ENCODE measurements at places on chromosomes 2 and 18. TPM values are rescaled to one million over a fixed set of nuclear protein-coding genes. Genes with fewer than 3 reads are reported as not detected.

GRCh38 chr2:209523867-209524266 is 100.0 kb downstream of the MAP2 start:
- no peak for DNase-seq

DNA sequence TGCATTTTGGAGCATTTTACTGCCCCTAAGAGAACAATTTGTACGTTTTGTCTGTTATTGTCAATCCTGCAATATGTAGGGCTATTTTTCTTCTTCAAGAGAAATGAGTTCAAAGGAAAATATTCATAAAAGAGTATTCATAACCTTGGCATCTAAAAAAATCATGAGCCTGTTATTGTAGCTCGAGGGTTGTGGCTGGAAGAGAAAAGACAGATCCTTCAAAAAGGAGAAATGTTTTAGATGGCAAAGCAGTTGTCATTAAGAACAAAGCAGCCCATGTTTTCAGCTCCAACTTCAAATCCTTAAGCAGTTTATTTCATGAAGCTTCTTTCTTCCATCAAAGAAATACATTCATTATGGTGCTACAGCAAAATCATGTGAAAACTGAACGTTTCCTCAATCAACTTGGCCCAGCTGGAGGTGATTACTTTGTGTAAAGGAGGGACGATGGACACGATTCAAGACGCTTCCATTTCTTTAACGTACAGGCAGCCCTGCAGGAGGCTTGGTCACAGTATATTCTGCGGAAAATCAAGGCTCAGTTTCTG is 31.4 kb downstream of the QPCT start:
- DNase-seq, result no peak

GRCh38 chr2:236176417-236176816 is 8.2 kb upstream of the GBX2 start:
- DNase-seq, result no peak

DNA sequence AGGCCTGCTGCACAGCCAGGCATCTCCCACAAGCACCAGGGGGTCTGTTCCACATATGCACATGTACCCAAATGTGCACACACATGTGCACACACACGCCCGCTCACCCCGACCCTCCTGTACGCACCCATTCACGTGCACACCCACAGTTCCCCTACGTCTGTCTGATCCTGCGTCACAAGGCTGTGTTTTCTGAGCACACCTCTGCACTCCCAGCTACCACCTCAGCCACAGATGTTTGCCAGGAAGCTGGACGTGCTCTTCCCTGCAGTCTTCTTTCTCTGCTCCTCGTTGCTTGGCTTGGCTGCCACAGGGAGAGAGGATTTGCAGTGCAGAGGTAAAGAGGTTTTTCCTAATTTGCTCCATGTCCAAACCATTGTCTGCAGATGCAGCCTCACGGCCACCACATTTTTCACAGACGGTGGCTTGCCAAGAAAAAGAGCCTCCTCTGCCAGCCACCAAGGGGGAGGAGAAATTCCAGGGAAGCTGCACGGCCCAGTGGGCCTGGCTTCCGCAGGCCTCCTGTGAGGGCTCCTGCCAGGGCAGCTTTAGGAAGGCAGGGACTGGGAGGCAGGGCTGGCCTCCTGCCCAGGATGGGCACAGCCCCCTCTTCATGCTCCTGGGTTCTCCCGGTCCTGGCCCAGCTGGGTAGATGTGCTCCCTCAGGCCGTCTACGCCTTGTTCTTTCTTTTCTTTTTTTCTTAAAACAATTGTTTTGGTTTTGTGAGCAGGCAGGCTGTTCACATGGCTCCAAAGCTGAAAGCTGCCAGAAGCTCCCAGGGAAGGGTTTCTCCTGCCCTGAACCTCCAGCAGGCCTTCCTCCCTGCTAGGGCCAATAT is 29.3 kb upstream of the HS6ST1 start:
- no peak for DNase-seq

GRCh38 chr2:233044974-233045605 is 12.6 kb downstream of the NEU2 start:
- no peak for DNase-seq

DNA sequence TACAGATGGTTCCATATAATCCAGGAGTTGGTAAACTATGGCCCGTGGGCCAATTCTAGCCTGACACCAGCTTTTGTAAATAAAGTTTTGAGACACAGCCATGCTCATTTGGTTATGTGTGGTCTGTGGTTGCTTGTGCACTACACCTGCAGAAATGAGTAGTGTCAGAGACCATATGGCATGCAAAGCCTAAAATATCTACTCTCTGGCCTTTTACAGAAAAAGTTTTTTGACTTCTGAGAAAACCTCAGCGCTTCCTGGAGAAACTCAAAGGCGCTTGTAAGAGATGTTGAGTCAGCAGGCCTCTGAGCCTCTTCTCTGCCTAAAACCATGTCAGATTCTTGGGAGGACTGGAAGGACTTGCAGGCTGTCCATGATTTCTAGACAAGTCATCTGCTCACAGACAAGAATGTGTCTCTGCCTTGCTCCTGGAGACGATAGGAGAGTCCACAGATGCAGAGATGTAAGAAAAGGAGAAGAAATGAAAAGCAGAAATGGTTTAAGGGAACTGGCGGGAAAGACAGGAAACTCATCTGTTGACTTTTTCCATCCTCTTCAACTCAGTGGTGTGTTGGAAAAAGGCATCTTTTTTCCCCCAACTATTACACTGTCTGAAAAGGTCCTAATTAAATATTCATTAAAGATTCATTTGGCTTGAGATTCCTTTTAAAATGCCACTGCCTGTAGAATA is 5.2 kb downstream of the TTC39C start:
- no peak for DNase-seq

DNA sequence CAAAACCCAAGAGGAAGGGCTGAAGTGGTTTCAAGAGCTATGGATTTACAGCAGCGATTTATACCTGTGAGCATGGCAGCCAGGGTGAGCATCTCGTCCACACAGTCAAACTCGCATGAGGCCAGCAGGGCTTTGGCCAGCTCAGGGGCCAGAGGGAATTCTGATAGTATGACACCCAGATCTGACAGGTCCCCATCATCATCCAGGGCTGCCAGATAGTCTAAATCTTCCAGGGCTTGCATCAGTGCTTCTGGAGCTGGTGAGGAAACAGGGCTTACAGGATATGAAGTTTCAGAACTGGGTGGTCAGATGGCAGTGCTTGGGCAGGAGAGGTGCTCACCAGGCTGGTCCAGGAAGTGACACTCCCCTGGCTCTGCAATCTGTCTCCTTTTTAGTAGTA is 3.5 kb downstream of the DQX1 start:
- DNase-seq, result no peak

GRCh38 chr2:120415728-120416509 is 70.0 kb downstream of the INHBB start:
- no peak for DNase-seq

- DNase-seq, result no peak
These were observed 48.1 kb upstream of the SLC35G4 start for GRCh38 chr18:11561293-11561692.

DNA sequence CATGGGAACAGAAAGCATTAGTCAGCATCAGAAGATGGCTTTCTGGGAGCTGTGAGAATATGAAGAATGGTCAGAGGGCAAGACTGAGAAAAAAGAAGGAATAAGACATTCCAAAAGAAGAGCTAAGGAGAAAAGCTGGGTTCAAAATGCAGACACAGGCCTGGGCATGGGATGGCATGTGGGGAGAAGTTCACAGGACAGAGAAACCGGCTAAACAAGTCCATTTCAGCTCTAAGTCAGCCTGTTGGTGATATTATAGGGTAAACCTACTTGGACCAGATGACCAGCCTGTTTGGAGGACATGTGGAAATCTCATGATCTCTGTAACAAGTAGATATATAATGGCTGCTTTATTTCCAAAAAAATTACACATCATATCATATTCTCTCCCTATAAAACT is 91.7 kb upstream of the MEIS1 start:
- no peak for DNase-seq

DNA sequence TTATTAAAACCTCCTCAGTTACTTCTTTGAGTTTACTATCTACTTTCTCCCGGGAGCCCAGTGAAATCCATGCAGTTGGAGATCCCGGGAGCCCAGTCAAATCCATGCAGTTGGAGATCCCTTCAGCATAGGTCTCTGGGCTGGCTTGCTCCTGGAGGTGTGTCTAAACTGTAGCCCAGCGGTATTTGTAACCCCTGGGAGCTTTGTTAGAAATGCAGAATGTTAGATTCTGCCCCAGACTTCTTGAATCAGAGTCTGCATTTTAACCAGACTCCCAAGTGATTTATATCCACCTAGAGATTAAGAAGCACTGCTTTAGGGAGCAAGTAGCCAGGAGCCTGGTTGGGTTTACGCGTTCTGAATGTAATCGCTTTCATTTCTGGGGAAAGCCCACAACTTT is 54.5 kb downstream of the ARHGAP28 start:
- no peak for DNase-seq

- no peak for DNase-seq
These were observed 147.9 kb downstream of the MGAT5 start for GRCh38 chr2:134401789-134402188.

DNA sequence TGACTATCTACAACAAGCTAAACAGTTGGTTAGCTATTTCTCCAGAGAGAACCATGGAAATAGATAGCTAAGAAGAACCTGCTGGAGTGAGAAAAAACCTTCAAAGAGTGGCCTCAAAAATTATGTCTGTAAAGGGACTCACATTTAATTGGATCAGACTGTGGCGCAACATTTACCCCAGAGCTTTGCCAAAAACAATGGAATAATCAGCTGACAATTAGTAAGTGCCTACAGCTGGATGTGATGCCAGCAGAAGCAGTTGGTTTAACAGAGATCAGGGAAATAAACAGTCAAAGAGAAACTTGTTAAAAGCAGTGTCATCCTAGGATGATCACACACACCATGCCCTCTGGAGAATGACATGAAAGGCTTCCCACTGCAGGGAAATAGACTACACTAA is 310.7 kb downstream of the CLIP4 start:
- DNase-seq, result no peak

DNA sequence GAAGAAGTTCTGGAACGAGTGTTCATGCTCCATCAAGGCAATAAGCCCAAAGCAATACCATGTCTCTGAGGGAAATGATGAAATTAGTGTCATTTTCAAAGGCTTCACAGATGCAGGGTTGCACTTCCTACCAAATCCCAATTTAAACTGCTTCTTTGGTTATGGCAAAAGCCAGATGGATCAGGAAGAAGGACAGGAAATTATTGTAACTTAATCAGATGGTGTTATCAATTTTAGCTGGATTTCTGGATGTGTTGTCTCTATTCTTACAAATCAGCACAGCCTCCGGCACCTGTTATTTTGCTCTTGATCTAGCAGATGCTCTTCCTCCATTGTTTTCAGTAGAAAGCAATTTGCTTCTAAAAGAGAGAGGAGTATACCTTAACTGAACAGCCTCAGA is 693.4 kb downstream of the SOCS6 start:
- DNase-seq, result no peak

DNA sequence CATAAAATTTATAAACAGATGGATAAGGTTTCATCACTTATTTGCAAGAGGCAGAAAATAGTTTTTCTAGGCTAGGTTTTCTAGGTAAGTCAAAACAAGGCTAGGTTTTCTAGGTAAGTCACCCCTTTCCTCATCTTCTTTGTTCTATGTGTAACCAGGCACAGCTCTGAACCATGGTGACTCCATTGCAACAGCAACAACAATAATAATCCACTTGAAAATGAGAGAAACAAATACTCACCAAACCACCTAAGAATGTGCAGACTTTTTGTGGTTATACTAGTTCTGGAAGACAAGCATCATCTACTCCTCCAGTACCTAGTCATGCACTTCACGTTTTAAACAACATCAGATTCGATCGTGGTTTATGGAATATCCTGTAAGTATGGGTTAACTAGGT is 237.4 kb upstream of the ACVR2A start:
- DNase-seq, result no peak

The SERPINB4 gene
- not detected for polyA plus RNA-seq

The SERPINB11 gene
- polyA plus RNA-seq, result not detected

The SCN7A gene
- 0.01 TPM for polyA plus RNA-seq

The KCNF1 gene
- 0.07 TPM for polyA plus RNA-seq

The MARCHF7 gene
- 28.9 TPM for polyA plus RNA-seq
